Cortex of kidney (tissue), 1 donor: ENCODE measurements at places on chromosomes 1 and 21.

GRCh38 chr1:22888320-22889075 lies 84.2 kb downstream of the LACTBL1 start:
- DNase-seq: no peak

GRCh38 chr1:156117414-156118176 lies 3.1 kb downstream of the LMNA start:
- DNase-seq: no peak

DNA sequence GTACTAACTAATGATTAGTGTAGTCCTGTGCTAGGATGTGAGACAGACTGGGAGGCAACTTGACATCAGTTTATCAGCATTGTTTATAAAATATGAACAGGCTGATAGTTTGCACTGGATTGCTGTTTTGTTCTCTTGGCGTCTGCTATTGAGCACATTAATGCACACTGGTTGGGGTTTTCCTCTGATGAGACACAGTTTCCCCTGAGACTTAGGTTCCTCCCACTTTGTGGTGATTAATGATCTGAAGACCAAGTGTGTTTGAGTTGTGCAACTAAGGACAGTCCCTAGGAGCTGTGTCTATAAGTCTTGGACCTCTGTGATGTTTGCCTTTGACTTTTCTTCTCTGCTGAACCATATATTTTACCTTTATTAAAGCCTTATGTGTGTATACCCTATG lies 1015.4 kb downstream of the AMY1C start:
- DNase-seq: no peak

DNA sequence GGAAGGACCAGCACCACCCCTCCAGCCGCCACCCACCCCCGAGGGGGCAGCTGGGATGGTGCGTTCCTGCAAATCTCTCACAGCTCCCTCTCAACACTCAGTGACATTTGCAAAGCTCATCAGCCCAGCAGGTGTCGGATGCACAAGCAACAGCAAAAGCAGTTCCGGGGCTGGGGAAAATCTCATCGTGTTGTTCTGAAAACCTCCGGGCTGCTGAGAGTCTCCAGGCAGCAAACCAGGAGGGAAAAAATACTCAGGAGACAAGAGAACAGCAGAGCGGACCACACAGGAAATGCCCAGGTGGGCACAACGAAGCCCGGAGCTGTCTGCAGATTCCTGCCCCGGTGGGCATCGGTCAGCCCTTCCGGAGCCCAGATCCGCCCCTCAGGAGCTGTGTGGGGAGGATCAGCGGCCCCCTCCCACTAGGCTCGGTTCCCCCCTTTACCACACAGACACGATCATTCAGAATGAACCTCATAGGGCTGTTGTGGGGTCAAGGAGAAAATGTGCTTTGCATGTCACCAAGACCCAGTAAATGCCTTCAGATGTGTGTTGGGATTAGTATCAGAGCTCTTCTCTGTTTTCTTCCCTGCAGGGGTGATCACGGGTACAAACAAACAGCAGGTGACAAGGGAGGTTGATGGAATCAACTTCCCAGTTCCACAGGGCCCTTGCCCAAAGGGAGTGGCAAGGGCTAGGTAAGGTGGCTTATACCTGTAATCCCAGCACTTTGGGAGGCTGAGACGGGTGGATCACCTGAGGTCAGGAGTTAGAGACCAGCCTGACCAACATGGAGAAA lies 127.0 kb upstream of the TIAM1 start:
- DNase-seq: no peak

DNA sequence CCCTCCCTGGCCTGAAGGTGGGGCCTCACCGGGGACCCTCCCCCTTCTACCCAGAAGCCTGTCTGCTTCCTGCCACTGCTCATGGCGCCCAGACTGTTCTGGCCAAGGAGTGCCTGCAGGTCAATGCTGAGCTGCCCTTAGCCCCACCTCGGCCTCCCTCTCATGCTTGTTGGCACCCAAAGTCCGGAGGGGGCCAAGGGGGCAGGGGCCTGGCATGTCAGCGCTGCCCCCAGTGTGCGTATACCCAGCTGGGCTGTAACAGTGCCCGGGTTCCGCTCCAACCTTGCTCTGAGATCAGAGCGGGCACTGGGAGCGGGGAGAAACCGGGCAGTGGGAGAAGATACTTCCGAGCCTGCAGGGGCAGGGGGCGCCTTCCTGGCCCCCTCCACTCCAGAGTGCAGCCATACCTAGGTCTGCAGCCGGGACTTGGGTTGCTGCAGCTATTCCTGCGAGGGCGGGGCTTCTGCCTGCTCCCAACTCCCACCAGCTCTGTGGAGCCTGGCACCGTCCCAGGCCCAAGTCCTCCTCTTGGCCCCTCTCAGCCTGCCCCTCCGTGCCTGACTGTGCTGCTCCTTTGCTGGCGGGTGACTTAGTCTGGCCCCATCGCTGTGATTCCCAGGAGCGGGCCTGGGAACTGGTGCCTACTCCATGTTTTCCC lies 21.4 kb upstream of the TGFB2 start:
- no peak for DNase-seq

- no peak for DNase-seq
Observed at GRCh38 chr1:67299296-67299695, 8.4 kb upstream of the IL12RB2 start.

DNA sequence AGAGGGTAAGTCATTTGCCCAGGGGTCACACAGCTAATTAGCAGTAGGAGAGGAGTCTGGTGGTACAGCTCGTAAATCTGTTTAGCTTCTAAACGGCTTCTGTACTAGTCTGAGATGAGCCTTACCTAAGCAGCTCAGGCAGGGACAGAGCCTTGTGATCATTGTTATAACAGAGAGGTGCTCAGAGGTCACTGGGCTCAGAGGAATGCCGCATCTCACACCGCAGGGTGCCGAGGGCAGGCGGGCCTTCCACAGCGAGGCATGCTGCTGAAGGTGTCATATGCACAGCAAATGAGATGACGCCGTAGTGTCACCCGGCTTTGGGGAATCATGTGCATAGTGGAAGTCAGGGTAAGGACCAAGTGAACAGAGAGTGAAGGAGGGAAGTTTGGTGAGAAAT lies 305.2 kb upstream of the FMN2 start:
- DNase-seq: no peak

- DNase-seq: no peak
Observed at GRCh38 chr1:232162001-232162400, 467.9 kb downstream of the SIPA1L2 start.

DNA sequence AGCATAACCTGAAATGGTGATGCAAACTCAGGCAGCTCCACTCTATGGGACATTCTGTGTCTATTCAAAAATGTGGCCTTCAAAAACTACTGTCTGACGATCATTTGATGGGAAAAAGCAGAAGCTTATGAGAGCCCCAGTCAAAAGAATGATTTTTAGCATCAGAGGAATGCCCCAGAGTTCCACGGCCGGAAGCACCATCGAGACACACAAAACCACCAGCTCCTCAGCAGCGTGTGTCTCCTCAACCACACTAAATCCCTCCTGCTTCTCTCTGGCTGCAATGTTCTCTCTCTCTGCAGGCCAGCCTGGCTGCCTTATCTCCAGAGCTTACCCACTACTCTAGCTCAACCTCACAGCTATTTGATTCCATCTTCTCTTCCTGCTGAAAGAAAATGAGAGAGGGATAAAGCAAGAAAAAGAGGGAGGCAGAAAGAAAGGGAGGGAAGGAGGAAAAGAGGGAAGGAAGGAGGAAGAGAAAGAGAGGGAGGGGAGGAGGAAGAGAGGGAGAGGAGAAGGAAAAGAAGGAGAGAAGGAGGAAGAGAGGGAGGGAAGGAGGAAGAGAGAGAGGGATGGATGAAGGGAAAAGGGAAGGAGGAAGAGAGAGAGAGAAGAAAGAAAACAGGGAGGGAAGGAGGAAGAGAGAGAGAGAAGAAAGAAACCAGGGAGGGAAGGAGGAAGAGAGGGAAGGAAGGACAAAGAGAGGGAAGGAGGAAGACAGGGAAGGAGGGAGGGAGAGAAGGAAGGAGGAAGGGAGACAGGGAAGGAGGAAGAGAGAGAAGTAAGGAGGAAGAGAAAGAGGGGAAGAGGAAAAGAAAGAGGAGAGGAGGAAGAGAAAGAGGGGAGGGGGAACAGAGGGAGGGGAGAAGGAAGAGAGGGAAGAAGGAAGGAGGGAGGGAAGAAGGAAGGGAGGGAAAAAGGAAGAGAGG lies 33.5 kb upstream of the LAPTM5 start:
- DNase-seq: no peak

GRCh38 chr1:40059338-40059959 lies 18.9 kb downstream of the CAP1 start:
- DNase-seq: no peak

- DNase-seq: no peak
Observed at GRCh38 chr21:16815243-16815642, 697.6 kb upstream of the CXADR start.

GRCh38 chr1:62613325-62613727 lies 16.0 kb downstream of the ANGPTL3 start:
- no peak for DNase-seq

DNA sequence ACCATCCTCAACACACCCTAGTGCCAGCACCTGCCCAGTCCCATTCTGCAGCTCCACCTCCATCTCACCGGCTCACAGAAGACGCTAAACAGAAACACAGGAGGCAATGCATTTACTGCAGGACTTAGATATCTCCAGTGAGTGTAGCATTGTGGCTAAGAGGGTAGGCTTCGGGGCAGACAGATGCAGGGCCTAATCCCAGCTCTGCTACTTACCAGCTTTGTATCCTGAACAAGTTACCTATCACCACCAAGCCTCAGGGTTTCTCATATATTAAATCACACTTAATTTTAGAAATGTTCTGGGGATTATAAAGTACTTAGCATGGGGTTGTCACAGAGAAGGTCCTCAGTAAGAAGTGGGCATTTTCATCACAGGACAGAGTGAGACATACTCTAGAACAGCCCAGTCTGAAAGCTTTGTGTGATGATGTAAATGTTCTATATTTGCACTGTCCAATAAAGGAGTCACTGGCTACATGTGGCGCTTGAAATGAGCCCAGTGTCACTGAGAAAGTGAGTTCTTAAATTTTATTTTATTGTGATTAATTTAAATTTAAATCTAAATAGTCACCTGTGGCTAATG lies 149.3 kb upstream of the C8B start:
- DNase-seq: no peak

DNA sequence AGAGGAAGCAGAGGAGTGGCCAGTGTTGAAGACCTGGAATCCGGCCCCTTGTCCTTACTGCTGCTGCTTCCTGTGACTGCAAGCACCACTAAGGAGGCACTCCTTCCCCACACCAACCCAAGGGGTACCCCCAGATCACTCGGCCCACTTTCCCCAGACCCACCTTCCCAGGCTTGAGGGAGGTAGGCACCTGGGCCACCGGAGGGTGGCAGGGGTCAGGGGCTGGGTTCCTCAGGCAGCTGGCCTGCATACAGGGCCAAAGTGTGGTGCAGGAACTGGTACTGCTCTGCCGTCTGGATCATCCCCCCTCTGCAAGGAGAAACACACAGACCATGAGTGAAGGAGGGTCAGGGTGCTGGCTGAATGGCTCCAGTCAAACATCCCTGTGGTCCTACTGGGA lies 3.9 kb upstream of the ARL8A start:
- no peak for DNase-seq

DNA sequence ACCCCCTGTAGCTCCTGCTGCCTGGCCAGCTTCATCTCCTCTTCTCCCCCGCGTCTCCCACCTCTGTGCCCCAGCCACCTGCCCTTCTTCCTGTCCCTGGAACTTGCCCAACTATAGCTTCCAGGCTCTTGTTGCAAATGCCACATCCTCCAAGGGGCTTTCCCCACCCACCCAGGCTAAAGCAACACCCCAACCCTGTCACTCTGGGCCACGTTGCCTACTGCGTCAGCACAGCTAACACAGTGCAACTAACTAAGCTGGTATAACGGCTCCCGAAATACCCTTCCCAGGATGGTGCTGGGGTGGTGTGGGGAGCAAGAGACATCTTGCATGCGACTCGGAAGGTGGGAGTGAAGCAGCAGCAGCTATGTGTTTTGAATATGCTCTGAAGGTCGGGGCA lies 19.7 kb downstream of the CAMK2N1 start:
- no peak for DNase-seq
